ENCODE measurements at places on chromosomes 1 and 21.

DNA sequence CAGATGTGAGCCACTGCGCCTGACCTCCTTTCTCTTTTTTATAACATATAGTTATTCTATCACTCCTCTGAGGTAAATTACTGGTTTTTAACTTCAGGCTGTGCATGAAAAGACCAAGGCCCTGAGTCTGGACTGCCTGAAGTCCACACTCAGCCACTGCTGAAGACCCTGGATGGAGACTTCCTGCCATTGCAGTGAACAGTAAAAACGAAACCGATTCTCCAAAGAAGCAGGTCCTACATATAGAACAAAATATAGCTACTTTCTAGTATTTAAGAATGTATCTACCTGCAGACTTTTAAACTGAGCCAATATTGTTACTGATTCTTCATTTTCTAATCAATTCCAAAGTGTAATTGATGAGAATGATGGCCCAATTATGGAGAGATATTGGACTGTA lies 232.8 kb downstream of the CHRM3 start:
- no peak for DNase-seq

DNA sequence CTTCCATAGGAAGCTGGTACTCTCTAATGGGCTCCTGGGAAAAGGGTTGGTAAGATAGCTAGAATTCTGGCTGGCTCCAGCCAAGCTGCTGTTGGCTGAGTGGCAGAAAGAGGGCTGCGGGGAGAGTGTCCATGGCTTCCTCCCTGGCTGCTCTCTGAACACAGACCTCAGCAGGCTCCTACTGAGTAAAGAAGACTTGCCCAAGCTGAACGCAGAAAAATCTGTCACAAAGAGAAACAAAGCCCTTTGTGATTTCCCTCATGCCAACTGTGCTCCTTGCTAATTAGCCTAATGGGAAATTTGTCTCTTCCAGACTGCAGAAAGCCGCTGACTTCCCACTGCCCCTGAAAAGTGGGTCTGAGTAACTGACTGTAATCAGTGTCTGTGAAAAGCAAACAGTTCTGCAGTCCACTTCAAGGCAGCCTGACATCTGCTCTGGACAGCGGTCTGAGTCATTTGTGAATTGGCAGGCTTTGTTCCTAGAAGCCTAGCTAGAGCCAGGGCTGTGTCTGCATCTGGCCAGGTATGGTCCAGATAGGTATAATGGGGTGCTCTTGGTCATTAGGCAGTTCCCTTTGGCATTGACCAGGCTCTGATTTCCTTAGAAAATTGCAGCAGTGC lies 282.8 kb downstream of the ZNF648 start:
- DNase-seq: no peak

DNA sequence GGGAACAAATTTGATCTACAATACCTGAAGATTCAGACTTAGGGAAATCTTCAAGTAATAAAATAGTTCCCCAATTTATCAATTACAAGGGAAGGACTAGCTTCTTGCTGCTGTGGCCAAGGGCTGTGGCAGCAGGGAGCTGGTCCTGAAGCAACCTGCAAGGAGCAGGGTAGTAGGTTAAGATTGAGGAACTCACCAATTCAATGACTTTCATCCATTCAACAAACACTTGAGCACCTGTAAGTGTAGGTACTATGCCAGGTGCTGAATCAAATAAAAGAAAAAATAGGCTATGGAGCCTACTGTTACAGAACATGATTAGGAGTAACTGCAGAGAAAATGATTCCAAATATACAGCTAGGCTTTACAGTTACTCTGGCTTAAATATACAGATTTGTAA lies 64.2 kb upstream of the RBM34 start:
- DNase-seq: no peak

DNA sequence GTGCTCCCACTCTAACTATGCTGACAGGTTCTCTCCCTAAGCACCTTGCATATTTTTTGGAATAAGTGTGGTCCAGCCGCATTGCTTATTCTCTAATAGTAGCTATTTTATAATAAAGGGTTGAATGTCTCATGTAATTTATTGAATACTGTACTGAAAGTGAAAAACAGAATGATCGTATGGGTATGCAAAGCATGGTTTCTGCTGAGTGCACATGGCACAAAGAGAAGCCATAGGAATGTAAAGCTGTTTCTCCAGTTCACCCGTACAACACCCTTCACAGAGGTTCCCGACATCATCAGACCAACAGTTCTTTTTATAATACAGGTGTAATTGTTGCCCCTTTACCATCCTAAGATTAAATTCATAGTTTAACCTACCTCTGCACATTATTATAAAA lies 8.9 kb upstream of the HAO2 start:
- no peak for DNase-seq

DNA sequence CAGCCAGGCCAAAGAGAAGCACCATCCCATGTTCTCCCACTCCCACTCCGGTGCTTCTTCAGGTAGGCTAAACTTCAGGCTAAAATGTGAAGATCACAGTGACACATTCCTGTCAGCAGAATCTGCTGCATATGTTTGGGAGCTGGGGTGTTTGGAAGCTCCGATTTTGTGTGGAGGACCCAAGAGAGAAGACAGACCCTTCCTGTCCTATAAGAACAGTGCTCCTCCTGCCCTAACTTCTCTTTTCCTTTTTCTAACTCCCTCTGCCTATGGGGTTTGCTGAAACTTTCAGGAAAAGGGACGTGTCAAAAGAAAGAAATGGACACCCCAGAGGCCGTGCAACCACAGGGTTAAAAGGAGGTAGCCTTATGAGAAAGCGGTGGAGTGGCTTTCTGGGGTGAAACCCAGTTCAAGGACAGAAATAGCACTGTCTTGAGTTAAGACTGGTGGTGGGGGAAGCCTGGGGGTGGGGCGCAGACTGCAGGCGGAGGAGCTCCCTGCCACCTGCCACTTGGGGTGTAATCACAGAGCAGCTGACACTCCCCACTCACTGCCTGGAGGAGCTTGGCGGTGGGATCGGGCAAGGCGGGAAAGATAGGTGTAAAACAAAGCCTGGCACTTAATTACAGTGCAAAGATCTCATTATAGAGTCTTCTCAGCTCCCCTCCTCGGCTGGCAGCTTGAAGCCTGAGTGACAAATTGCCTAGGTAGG lies 645 bp upstream of the TLR5 start:
- DNase-seq: no peak
